Head of caudate nucleus (tissue), 42 donors: ENCODE measurements at places on chromosomes 6 and 20.

- DNase-seq: no peak
Measured at GRCh38 chr6:17210683-17211082, 70.5 kb upstream of the RBM24 start.

DNA sequence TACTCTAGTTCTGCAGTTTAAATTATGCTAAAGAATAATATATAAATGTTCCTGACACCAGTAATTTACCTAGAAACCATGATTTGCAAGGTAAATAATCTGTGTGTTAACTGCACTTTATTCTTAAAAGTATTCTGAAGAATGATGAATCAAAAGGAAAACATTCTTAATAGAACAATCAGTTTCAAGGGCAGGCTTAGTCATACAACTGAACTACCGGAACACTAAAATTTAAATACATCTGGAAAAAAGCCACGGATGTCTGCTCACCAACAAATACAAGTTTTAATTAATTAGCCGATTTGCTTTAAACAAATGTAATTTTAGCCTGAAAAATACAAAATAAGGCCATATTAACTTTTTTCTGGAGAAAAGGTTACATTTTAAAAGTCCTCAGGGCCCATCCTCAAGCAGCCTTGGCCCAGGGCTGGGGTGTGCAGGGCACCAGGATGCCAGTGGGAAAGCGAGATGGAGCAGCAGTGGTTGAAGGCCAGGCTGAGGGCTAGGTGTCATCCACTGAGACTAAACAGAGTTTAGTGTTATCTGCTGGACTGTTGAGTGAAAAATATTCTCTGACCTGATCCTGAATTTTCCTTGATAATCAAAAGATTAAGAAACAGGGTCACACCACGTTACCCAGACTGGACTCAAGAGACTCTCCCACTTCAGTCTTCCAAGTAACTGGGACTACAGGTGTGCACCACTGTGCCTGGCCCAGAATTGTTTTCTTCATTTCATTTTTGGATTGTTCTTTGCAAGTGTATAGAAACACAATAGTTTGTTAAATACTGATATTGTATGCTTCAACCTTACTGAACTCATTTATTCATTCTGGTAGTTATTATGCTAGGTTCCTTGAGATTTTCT lies 88.2 kb upstream of the DST start:
- DNase-seq: no peak

GRCh38 chr20:43844778-43845614 lies 69.7 kb upstream of the TOX2 start:
- DNase-seq: no peak

GRCh38 chr6:117165911-117166499 lies 99.4 kb upstream of the VGLL2 start:
- DNase-seq: no peak

GRCh38 chr20:40741507-40742106 lies 52.6 kb upstream of the MAFB start:
- DNase-seq: no peak

DNA sequence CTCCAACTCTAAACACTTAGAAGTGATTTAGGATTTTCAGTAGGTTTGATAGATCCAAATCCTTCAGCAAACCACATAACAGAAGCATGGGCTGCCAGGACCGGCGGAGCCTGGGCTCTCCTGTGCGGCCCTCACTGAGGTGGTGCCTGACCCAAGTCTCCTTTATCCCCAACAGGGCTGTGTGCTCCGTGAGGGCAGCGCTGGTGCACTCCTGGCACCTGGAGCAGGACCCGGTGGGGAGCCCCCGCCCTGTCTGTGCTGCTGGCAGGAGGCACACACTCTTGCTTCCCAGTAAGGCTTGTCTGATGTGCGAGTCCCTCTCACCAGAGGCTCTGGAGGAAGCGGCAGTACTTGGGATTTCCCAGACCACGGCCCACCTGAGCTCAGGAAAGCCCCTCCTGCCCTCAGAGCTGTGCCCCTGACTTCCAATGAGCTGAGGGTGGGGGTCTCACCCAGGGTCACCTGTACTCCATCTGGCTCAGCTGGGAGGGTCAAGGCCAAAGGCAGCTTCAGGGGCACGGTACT lies 56.2 kb downstream of the PYGB start:
- no peak for DNase-seq

- no peak for DNase-seq
Measured at GRCh38 chr20:46894579-46894958, at the start of gene EYA2. TSS of gene EYA2 (plus strand) at chr20:46894843. CDS start at chr20:46990011, 95,168 bp downstream.

DNA sequence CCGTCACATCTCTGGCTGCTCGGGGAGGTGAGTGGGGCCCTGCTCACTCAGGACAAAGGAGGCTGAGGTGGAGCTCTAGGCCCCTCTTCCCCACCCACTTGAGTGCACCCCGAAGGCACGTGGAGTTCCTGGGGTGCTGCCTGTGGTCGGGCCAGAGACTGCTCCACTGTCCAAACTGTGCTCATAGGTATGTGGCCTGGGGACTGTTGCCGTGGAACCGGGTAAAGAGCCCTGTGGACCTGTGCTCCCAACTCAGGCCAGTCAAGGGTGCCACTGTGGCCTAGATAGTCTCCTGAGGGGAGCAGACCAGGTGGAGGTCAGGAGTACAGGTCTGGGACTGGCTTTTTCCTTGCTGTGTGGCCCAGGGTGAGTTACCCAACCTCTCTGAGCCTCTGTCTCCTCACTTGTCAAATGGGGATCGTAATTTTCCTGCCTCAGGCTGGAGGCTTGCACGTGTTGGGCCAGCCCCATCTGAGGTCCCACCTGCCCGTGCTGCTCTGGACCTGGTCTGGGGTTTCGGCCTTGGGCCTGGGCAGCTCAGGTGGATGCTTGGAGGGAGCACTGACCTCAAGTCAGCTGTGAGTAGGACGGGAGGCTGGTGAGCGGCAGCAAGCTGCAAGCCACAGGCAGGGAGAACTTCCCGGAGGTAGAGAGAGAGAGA lies 12.4 kb upstream of the NPBWR2 start:
- no peak for DNase-seq
